ENCODE measurements at places on chromosomes 5 and 9. TPM values are rescaled to one million over a fixed set of nuclear protein-coding genes. Genes with fewer than 3 reads are reported as not detected.
A peak's percentile ranks its signal among the peaks of the same experiment; 100 is the strongest.

The MELK gene
- total RNA-seq, result 9.8 TPM

The PLAC8L1 gene
- not detected for total RNA-seq

The IFNA14 gene
- total RNA-seq, result not detected

The DMRT2 gene
- total RNA-seq, result 19.1 TPM

The PDE6A gene
- total RNA-seq, result 0.31 TPM

DNA sequence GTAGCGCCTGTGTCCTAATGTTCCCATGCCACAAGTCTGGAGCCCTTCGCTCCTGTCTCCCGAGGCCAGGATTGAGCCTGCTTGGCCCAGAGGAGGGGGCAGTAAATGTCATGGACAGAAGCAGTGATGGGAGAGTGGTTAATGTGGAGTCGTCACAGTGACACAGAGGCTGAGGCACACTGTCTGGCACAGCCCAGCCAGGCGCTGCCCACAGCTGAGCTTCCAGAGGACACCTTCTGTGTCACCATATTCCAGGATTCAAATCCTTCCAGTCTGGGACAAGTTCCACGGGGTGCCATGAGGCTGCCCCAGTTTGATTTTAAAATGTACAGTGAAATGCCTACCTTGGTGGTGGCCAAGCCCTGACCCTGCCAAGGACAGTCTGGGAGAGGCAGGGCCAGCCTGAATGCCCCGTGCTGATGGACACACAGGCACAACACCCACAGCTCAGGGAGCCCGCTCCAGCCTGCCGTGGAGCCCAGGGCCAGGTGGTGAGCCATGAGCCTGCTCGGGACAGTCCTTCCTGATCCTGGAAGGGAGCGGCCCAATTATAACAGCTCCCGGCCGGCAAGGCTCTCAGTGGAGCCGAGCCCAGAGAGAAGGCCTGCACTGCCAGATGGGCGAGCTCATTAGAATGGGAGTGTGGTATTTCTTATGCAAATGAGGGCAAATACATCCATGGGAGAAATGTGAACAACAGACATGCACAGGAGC lies 99.1 kb upstream of the RUFY1 start:
- no peak for DNase-seq

GRCh38 chr5:36640949-36641348 lies 34.5 kb downstream of the SLC1A3 start:
- DNase-seq, result no peak

DNA sequence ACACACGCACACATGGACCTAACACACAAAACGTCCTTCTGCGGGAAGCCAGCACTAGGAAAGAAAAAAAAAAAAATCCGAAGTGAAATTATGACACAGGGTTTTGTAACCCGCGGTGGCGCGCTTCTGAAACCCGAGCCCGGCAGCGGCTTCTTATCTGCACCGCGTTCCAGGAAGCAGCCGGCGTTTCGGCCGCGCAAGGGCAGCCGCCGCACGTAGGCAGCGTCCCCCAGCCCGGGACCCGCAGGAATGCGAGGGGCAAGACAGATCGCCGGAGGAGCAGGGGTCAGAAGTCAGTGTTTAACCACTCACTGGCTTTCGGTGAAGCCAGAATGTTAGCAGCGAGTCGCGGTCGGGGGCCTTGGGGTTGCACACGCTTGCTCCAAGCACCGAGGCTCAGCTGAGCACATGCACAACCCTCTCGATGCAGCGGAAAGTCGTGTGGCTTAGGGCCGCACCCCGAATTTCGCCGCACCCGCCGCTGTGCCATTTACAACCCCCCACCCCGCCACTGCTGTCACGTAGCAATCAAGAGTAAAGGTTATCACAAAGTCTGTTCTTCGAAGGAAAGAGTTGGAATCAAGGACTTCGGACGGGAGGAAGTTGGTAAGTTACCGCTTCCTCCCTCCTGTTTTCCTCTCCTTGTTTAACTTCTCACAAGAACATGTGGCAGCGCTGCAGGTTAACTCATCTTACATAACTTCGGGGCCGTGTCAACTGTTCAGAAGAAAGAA lies 167.9 kb downstream of the AUH start:
- DNase-seq, result peak; percentile 90

DNA sequence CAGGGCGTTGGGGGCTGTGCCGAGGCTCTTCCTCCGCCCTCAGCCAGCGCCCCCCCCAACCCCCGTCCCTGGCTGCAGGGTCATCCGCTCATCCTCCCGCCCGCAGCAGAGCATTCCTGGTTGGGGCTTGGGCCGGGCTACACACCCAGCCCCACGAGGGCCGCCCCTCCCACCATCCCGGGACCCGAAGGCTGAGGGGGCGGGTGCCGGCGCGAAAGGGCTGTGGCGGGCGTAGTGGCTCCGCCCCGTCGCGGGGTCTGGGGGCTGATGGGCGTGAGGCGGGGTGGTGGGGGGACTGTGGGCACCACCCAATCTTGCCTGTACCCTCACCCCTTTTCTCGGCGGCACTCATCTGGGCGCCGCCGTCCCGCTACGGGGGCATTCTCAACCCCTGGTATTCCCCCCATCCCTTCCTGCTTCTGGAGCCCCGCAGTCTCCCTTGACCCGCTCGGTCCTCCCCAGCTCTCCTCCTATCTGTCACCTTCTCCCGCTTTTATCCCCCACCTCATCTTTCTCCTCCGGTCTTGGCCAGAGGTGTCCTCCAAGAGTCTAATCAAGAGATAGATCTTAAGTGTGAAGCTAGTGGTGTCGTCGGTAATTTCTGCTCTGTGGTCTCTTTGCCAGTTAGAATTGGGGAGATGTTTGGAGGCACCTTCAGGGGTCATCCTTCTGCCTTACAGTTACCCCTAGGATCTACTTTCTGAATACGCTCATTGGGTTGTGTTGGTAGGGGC lies 1.6 kb downstream of the FER start:
- DNase-seq, result peak; percentile 83

GRCh38 chr9:14924230-14925219 lies 14.3 kb upstream of the FREM1 start:
- no peak for DNase-seq

- peak; percentile 43 for DNase-seq
Measured at GRCh38 chr5:155616779-155617392, 603.3 kb downstream of the KIF4B start.

DNA sequence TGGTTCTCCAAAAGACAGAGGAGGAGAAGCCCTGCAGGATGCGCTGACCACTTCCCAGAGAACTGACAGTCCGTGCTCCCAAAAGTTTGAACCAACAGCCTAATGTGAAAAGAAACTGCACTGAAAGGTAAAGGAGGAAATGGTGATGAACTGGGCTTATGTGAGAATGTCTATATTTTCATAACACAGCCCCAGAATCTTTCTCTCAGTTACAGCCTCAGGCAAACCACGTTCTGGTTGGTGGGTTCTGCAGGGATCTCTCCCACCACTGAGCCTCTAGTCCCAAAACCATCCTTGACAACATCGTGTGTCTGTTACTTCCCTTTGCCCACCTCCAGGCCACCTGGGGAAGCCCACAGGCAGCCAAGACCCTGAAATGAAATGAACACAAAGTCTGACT lies 23.9 kb downstream of the SPARC start:
- no peak for DNase-seq

DNA sequence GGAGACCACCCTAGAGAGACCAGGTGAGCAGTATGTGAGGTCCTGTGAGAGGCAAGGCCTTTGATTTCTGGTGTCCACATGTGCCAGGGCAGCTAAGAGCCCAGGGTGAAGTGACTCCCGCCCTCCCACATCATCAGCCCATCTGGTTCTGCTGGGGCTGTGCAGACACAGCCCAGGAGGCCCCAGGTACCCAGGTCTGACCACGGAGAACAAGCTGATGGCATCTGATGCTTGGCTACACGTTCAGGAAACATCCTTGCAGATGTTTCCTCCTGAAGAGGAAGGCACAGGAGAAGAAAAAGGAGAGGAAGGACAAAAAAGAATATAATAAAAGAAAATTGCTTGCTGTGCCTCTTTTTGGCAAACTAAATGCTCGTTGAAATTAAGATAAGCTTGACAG lies 225.8 kb downstream of the PAX5 start:
- DNase-seq, result no peak

GRCh38 chr9:119304555-119304954 lies 64.7 kb downstream of the BRINP1 start:
- no peak for DNase-seq
